Activated CD4-positive, alpha-beta T cell treated with anti-CD3 and anti-CD28 coated beads, Interleukin-2, amount 50 U/mL, for 16 hours (primary cell): ENCODE measurements at places on chromosomes 2 and 18.

DNA sequence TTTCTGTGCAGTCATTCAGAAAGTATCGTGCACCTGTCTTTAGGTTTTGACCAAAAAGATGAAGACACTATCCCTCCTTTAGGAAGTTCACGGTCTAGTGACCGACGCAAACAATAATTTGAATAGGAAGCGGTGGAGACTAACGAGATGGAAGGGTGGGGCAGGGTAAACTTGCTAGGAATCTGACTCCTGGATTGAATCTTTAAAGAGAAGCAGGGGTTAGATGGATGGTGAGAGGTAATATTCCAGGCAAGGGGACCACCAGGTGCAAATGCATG, 651 bp upstream of the TXNL1 start:
- no peak for DNase-seq

GRCh38 chr18:3448838-3449511, 997 bp upstream of the TGIF1 start:
- peak; percentile 92 for DNase-seq

- no peak for DNase-seq
Observed at GRCh38 chr2:239903210-239903609, 121.9 kb downstream of the NDUFA10 start.

GRCh38 chr2:7844414-7844965, 837.4 kb upstream of the ID2 start:
- no peak for DNase-seq

DNA sequence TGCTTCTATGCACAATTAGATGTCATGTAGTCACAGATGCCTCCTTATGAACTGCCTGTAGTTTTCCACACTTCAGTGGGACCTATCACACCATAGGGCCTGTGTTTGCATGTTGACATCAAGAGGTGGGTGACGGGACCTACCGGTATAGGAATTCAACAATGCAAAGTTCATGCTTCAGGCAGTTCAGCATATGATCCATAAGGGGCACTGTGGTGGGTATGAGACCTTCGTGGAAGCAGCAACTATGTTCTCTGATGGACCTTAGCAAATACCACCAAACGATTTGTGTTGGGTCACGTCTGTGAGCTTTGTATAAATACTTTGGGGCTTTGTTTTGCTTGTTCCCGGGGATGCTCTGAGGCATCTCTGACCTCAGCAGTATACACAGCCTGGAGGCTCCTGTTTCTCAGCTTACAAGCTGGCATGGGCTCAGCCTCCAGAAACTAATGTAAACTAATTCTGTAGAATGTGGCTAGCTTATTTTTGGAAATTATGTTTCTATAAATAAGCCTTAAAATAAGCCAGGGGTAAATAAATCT, 111.6 kb downstream of the DTNA start:
- DNase-seq, result no peak

DNA sequence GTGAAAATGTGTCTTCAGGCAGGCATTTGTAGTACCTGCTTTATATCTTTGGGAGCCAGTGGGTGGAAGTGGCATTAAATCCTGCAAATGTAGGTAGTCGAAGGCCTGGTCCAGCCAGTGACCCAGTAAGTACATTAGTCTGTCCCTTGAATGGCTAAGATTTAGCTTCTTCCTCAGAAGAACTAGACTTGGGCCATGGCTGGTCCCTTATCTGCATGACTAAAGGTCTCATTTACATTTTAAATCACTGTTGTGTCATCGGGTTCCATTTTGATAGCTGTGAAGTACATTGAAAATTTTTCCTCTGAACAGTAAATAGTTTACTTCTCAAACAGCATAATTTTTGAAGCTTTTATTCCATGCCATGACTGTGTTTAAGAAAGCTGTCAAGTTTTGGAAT, 438.4 kb upstream of the KLHL29 start:
- no peak for DNase-seq

DNA sequence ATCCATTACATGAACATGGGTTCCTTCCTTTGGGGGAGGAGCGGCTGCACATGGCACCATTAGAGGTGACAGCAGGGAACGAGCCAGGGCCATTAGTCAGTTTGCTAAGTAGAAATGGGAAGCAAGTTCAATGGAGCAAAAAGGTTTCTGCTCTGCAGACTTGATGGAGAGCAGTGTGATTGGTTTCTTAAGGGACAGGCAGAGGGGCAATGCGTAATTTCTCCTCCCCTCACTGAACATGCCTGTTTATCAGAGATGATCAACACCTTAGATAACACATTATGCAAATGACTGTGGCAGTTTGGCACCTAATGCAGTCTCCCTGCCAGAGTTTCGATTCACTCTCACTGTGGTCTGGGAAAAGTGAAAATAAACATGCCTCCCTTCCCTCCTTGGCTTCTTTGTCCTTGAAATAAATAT, 414.5 kb downstream of the STK39 start:
- DNase-seq, result no peak

GRCh38 chr2:189959450-189959849, 103.1 kb downstream of the MSTN start:
- DNase-seq, result no peak

DNA sequence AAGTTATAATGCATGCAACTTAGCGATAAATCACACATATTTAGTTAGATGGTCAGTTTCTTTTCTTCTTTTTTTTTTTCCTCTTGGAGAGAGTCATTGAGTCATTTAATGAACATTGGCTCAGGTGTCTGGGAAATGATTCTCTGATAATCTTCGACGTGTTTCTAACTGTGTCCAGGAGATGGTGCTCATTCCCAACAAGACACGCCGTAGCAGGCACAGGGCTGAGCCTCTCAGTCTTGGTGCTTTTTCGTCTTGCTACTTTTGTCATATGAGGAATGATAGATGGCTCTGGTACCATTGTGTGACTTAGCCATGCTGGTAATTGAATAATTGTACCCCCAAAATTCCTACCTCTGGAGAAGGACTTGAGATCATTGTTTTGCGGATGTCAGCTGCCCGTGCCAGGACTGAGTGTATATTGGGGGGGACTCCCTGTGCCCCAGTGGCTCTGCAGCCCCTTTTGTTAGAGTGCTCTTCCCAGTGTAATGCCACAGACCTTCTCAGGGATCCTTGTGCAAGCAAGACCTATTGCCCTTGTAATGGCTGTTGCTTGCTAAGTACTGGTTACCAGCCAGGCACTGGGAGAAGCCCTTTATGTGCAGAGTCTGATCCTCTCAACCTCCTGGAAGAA, 107.6 kb upstream of the CYRIA start:
- DNase-seq, result peak; percentile 30

DNA sequence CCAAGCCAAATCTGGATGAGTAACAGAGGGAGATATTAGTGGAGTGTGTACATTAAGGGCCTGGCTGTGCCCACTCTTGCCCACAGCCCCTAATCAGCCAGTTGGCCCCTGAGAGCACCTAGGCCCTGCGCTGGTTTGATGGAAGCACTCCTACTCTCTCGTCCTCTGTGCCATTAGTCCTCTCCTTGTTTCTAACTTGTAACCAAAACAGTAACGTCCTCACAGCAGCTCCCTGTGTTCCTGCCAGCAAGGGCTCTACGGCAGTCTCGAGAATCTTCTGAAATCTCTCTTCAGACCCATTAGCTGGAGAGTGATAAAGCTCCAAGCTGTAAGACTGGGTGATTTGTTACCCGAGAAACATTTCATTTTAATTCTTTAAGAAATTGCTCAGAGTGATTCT, 76.1 kb downstream of the LRRC30 start:
- DNase-seq, result no peak

DNA sequence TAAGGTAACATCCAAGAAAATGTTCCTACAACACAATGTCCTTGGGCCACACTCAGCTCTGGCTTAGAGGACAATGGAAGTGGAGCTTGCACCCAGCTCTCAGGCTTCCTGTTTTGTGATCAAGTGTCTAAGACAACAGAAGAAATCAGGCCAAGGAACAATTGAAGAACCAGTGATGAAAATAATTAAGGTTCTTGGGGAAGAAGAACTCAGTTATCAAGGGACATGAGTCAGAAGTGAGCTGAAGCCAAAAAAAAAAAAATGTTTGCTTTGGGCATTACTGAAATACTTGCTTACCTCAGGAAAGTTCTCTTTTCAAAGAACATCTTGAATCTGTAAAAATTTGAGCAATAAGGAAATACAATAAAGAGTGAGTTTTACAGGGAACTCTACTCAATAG, 299.0 kb downstream of the FBXO15 start:
- no peak for DNase-seq

- peak; percentile 65 for DNase-seq
Observed at GRCh38 chr2:230751062-230751461, 38.4 kb downstream of the CAB39 start.

DNA sequence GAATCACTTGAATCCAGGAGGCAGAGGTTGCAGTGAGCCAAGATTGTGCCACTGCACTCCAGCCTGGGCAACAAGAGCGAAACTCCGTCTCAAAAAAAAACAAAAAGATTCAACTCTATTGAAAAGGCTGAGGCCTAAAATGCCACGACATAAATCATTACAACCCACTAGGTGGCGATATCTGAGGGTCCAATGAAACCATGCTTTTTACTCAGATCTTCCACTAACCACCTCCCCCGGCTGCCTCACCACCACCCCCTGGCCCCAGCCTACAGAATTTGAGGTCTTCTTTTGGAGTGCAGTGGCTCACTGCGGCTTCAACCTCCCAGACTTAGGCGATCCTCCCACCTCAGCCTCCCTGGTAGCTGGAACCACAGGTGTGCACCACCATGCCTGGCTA, 57.5 kb downstream of the AP1S3 start:
- DNase-seq, result peak; percentile 70

GRCh38 chr2:39154944-39155343, 34.1 kb upstream of the SOS1 start:
- no peak for DNase-seq

DNA sequence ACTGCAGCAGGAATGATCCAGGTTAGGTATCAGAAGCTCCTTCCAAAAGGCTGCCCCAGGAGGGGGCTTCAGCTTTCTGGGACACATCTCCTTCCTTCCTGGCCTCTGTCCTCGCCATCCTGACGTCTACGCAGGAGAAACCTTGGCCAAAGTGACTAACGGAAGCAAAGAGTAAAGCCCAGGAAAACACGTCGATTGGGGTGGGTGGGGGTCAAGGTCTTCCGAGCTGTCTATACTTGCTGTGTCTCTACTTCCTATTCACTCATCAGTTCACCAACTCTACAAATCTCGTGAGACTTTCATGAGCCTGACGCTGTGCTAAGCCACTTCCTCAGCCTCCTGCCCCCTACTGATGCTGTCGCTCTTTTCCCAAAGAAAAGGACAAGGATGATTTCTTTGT, 212.6 kb downstream of the TNS1 start:
- DNase-seq, result peak; percentile 18

GRCh38 chr2:119683074-119683712, 4.2 kb downstream of the TMEM177 start:
- no peak for DNase-seq

GRCh38 chr2:151422917-151423439, 13.3 kb downstream of the RIF1 start:
- peak; percentile 48 for DNase-seq

DNA sequence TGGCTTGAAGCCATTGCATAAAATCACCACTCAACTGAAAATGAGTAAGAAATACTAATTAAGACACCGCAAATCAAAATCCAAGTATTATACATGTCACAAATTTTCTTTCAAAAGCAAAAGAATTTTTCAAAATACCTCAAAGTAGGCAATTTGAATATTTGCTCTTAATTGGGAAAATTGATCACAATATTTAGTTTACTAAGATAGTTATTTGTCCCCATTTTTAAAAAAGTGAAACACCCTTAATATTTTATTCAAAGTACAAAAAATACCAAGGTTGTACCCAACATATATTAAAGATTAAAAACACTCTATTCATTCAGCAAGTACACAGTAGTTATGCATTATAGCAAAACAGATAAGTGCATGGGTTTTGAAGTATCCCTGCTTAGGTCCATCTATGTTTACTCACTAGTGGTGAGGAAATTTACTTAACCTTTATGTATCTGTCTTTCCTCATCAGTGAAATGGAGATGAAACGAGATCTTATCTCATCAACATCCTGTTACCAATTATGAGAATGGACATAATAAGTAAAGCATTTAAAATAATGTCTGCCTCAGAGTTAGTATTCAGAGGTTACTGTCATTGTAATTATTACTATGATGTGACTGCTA, 35.1 kb downstream of the VPS54 start:
- DNase-seq, result peak; percentile 47

- DNase-seq, result peak; percentile 18
Observed at GRCh38 chr2:1990151-1990589, 245.9 kb upstream of the PXDN start.

- no peak for DNase-seq
Observed at GRCh38 chr2:226001716-226002115, 602.2 kb downstream of the NYAP2 start.

DNA sequence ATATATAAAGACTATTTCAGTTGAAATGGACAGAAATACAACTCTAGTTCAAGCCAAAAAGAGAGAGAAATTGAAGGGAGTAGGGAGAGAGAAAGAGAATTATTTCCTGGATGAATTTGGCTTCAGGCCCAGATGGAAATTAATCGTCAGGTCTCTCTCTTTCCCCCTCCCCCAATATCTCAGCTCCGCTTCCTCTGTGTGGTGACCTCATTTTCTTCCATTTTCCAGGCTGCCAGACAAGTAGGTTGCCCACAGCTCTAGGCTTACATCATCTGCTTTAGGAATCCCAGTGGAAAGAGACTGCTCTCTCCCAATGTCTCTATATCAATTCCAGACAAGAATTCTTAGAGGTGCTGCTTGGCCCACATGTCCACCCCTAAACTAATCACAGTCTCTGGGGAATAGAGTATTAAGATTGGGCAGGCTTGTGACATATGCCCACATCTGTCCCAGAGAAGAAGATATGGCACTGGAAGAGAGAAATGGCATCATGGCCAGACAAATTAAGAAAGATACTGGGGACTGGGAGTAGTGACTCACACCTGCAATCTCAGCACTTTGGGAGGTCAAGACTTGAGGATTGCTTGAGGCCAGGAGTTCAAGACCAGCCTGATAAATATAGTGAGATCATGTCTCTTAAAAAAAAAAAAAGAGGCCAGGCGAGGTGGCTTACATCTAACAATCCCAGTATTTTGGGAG, 37.2 kb upstream of the CFAP36 start:
- DNase-seq, result no peak

DNA sequence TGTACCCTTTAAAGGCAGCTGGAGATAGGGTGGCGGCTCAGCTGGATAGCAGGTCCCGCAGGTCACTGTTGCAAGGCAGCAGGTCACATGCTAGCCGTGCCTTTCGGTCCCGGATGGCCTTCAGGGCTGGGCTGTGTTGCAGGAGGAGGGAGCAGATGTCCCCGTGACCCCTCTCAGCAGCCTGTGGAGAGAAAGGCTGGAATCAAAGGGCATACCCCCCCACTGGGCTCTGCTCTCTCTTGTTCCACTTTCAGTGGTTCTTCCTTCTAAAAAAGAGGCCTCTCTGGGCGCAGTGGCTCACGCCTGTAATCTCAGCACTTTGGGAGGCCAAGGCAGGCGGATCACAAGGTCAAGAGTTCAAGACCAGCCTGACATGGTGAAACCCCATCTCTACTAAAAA, 4.4 kb upstream of the ANKRD23 start:
- no peak for DNase-seq
